HT1080 (cell line): ENCODE measurements at places on chromosomes 6 and 20. TPM values are rescaled to one million over a fixed set of nuclear protein-coding genes. Genes with fewer than 3 reads are reported as not detected.

DNA sequence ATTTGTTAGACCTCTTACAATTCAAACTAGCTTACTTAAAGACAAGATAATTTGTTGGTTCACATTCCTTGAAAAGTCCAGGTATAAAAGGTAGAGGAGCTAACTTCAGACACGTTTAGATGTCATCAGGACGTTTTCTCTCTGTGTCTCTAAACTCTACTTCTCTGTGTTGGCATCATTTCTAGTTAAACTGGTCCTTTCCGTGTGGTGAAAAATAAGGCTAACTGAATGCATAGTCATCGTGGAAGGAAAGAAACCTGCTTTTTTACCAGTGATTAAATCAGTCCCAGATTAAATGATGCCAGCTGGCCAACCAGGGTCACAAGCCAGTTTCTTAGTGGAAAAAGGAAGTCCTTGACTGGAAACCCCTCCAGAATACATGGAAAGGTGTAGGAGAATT lies 168.4 kb upstream of the AHI1 start:
- no peak for DNase-seq

- peak; percentile 27 for DNase-seq
These were observed 44.6 kb upstream of the SH3BGRL2 start for GRCh38 chr6:79586548-79586947.

- DNase-seq = no peak
These were observed 16.8 kb downstream of the RPL7L1 start for GRCh38 chr6:42896178-42896719.

GRCh38 chr20:19438488-19438887 lies 226.0 kb downstream of the SLC24A3 start:
- DNase-seq = no peak

GRCh38 chr6:38216451-38216850 lies 396.9 kb downstream of the ZFAND3 start:
- DNase-seq = no peak

The SPDEF gene
- total RNA-seq = 0.07 and 0.16 TPM in 2 replicates
